ENCODE measurements at places on chromosomes 12 and 14. TPM values are rescaled to one million over a fixed set of nuclear protein-coding genes. Genes with fewer than 3 reads are reported as not detected.

LMNTD1 gene
- total RNA-seq = not detected

VRTN gene
- not detected for total RNA-seq

TAS2R9 gene
- total RNA-seq = not detected

GNG2 gene
- total RNA-seq = 4.3 TPM

KRT81 gene
- not detected for total RNA-seq

ERP27 gene
- total RNA-seq = not detected

ANO4 gene
- 13.8 TPM for total RNA-seq

RERG gene
- total RNA-seq = 0.64 TPM

DBX2 gene
- not detected for total RNA-seq

- DNase-seq = no peak
Measured at GRCh38 chr12:74286254-74286653, 251.4 kb upstream of the ATXN7L3B start.

DNA sequence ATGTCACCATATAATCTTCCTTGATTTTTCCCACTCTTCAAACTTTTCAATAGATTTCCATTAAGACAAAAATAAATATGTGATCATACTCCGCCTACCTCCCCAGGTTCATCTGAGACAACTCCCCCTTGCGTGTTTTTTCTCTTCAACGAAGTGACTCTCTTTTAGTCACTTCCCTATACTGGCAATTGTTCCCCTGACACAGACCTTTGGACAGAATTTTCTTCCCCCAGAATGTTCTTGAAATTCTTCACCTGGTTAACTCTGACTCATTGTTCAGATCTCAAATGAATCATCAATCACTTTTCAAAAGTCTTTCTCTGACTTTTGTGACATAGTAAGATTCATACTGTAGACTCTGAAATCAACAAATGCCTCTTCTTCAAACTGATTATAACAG, 727.3 kb upstream of the LMO3 start:
- DNase-seq = no peak

GRCh38 chr12:121766290-121767039, 27.0 kb downstream of the RHOF start:
- DNase-seq = no peak

- no peak for DNase-seq
Measured at GRCh38 chr12:108642269-108642870, 8.7 kb upstream of the SELPLG start.

- DNase-seq = no peak
Measured at GRCh38 chr12:67433385-67434175, 164.4 kb downstream of the CAND1 start.

GRCh38 chr12:1102791-1103450, 111.9 kb downstream of the ERC1 start:
- no peak for DNase-seq

GRCh38 chr12:109775172-109775881, 57.9 kb downstream of the TRPV4 start:
- DNase-seq = peak; percentile 66

- DNase-seq = no peak
Measured at GRCh38 chr14:77108753-77109152, 10.7 kb downstream of the CIPC start.

DNA sequence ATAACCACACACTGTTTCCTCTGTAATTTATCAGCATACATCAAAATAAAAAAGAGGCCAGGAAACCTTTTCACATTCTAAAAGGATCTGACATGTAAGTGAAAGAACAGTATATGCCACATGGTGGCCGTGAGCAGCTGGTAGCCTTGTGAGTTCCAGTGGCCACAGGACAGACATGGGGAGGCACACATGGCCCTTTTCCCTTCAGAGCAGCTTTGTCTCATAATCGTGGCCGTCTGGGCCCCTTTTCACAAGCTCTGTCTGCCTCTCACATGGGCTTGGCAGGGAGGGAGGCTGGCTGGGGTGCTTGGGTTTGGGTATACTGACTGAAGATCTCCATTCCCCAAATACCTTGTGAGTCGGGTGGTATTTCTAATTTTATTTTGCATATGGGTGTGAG, 1.5 kb upstream of the ZDHHC22 start:
- no peak for DNase-seq

DNA sequence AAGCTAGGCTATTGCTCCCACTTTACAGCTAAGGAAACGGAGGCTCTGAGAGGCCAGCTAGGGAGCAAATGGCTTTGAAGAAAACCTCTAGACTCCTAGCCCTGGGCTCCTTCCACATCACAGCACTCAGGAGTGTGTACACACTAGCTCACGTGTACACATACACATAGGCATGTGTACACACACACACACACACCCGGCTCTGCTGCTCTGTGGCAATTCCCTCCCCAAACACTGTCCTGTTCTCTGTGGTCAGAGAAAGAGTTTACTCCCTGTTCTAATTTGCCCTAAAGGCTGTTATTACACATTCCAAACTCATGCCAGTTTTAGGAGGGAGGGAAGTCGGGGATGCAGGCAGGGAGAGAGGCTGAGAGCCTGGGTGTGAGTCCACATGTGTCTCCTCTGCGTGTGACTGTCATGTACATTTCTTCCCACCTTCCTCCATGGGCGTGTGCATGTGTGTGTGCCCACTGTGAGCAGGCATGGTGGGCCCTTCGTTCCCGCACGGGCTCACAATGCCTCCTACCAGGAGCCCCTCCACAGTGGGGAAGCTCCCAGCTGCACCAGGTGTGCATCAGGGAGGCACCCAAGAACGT, 14.2 kb downstream of the TRPV4 start:
- DNase-seq = peak; percentile 26

DNA sequence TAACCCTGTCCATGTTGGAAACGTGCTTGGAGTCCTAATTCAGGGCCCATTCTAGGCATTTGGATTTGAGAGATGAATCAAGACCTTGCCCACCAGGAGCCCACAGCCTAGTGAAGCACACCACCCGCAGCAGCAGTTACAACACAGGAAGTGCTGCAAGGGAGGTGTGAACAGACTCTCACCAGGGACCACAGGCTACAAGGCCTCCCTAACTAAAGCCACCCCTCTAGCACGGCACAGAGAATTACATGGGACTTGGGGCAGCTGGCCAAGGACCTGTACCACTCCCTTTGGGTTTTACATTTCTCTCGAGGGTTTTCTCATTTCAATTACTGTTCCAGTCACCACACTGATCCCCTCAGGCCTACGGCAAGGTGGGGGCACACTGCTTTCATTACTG, 49.5 kb upstream of the FOXN3 start:
- no peak for DNase-seq

DNA sequence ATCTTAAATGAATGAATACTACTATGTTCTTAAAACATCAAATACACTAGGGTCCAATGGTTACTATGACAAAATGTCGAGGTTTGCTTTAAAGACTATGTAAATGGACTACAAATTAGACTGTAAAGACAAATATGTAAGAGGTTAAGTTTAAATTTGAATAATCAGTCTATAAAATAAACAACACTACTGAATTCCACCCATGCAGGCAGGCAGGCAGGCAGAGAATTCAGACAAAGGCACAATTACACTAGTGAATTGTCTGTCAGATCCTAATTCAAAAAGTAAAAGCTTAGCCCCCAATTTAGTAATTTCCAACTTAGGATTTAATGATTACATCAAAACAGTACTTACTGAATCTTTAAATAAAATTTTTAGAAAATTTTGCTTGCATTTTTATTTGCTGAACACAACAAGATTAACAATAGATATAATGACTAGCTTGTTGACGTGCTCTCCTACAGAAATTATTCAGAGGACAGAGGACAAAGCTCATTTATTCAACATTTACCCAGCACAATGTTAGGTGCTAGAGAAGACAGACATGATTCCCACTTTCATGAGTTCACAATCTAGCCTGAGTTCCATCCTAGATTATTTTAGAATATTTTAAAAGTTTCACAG, 97.4 kb downstream of the CDK17 start:
- no peak for DNase-seq

GRCh38 chr12:110203546-110203945, 77.5 kb upstream of the ATP2A2 start:
- DNase-seq = no peak

- no peak for DNase-seq
Measured at GRCh38 chr12:113638460-113638775, 166.7 kb upstream of the LHX5 start.

GRCh38 chr12:116765271-116765670, 27.2 kb downstream of the RNFT2 start:
- DNase-seq = peak; percentile 17

DNA sequence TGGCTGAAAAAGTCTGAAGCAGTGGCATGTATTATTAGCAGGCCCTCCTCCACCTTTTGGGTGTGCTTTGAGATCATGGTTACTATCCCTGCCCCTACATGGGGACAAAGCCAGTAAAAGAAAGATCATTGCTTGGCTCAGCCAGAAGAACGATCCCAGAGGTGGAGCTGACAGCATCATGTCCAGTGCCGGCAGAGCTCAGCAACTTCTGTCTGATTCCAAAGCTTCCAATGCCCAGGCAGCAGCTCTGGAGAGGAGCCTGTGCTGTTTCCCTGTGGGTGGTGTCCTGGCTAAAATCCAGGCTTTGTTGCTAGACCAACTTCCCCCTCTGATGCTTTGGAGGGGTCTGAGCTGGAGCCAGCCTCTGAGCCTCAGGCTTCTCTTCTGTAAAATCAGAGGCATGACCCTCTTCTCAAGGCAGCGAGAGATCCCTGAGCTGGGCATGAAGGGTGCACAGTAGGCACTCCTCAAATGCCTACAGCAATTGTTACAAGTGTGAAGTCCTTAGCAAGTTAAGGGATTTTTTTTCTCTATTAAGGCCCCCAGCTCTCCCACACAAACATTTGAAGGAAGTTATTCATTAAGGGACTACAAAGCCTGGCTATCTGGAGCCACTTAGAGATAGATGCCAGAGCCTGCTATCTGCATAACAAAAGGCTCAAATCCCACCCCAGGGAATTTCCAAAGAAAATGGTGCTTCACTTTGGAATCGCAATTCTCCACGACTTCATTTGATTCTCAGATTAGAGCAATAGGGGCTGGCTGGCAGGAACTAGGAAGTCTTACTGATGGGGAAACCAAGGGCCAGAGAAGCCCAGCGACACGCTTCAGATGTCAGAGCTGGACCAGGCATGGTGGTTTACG, 10.9 kb upstream of the GSC start:
- no peak for DNase-seq

GRCh38 chr12:52010692-52011601, 4.2 kb downstream of the TAMALIN start:
- DNase-seq = no peak

DNA sequence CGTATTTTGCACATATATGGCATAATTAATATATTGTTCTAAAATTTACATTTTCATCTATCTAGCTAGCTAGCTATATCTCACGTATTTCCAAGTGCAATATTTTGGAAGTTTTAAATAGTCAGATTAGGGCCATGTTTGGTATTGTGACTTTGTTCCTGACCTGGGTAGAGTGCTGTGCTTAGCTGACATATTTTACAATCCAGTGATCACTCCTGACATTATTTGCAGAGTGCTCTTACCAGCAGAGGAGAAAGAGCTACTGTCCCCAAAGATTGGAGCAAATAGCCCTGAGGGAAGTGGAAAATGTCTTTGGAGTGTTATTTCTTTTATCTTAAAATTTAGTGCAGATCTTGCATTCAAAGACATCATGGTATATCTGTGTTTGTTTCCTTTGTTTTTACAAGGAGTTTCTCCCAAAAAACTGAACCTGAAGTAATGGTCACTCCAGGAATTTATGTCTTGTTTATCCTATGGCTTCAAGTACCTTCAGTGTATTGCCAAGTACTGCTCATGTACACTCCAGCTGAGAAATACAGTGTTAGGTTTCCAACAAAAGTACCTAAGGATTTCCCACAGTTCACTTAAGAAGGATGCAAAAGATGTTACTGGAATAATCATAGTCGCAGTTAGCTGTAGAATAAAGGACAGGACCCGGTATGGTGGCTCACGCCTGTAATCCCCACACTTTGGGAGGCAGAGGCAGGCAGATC, 49.4 kb upstream of the PSMA6 start:
- DNase-seq = no peak

DNA sequence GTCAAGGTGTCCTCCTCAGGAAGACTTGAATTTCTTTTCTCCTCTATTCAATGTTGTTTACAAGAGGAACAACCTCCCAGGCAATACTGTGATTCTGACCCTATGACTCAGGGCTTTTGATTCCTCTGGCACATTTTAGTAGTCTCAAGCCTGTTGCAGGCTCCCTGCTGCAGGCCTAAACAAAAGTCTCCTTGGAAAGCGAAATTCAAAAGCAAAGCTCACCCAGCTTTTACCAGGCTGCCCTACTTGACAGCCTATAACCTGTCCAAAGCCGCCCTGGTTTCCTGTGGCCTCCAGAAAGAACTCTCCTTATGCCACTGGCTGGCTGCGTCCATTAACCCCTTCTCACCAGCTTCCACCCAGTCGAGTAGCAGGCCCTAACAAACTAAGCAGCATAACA, 11.6 kb downstream of the FGD6 start:
- DNase-seq = peak; percentile 89

DNA sequence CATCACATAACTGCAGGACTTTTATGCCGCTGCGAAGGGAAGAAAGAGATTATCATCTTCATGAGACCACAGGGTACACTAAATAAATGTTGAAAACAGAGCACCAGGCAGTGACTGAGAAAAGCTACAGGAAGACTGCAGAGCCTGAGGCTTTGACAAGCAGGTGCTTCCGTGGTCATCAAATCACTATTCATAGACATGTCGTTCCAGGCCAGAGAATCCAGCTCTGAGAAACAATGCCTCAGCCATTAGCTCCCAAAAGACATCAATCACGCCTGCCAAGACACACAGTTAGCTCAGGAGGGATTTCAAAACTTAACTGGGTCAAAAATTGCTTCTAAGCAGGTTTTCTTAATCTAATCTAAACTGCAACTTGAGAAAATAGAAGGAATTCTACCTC, 47.2 kb upstream of the GARIN6 start:
- DNase-seq = no peak

- DNase-seq = peak; percentile 10
Measured at GRCh38 chr12:112599871-112600270, 181.1 kb downstream of the PTPN11 start.

- DNase-seq = no peak
Measured at GRCh38 chr14:94975366-94975765, 182.0 kb downstream of the DICER1 start.

DNA sequence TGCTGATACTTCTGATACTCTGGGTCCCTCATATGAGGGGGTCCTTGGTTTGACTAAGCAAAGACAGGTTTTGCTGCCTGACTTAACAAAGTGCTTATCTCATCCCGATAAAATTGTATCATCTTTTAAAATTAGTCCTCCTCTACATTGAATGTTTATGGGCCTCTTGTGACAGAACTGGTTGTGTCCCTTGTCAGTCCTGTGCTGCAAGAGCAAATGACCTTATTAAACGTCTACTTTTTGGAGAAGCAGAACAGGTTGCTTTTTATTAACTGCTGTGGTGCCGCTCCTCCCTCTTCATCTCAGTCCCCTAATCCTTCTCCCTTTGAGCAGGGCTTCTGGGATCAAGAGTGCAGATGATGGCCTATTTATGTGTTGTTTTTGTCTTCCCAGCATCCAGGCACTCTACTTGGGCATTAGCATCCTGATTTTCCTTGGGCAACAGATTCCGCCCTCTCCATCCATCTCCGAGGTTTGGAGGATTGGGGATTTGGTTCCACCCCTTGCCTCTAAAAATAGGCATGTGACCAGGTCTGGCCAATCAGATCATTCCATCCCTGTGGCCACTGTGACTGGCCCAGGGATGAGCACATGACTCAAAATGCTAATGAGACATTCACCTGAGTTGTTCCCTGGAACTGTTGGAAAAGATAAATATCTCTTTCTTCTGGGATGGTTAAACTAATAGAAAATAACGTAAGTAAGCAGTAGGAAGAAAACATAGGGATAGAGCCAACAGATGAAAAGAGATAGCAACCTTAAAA, 2.9 kb upstream of the DENR start:
- DNase-seq = no peak
